Activated CD8-positive, alpha-beta memory T cell treated with anti-CD3 and anti-CD28 coated beads for 4 hours (primary cell): ENCODE measurements at places on chromosomes 13 and 19.

DNA sequence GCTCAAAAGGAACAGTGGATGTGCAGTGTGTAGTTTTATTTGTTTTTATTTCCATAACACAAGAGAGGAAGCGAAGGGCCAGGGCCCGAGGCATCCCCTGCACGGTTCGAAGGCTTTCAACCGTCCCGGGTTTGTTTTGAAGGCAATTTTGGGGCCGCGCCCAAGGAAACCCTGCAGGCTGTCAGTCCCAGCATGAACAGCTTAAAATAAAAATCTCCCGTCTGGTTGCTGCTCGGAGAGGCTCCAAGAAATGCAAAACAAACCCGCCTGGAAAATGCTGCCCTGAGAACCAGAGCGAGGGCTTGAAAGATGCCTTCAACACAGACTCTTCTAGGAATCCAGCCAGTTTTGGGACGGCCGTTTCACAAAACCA, 16.0 kb downstream of the LSM4 start:
- DNase-seq, result no peak

DNA sequence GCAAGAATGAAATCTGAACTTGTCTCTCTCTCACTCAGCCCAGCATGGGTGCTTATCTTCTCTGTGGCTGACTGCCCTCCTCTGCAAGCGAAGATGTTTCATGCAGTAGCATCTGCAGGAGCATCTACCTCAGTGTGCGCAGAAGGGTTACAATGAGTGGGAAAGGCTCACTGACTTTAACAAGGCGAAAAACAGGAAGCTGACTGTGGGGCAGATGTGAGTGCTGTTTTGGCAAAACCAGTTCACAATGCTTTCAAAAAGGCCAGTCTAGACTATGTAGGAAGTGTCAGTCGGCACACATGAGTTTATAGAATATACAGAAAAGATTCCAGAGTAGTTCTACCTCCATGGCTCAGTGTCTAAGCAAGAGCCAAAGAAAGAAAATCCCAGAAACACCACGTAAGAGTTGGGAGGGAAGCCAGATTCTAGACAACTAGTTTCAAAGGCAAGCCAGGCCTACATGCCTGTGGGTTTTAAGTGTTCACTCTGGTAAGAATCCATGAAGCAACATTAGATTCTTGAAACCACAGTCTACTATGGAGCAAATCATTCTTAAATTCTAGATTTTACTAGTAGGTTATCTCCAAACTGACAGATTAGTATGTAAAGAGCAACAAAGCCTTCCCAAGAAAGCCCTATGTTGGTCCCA, 124.5 kb downstream of the ABCC4 start:
- DNase-seq, result no peak

- no peak for DNase-seq
Measured at GRCh38 chr19:40588110-40588854, 11.6 kb downstream of the SHKBP1 start.

- no peak for DNase-seq
Measured at GRCh38 chr19:50167314-50167721, 4.2 kb upstream of the IZUMO2 start.

- DNase-seq, result no peak
Measured at GRCh38 chr19:4556597-4557127, 2.8 kb downstream of the SEMA6B start.

- no peak for DNase-seq
Measured at GRCh38 chr13:85666356-85666755, 132.9 kb downstream of the SLITRK6 start.

- DNase-seq, result no peak
Measured at GRCh38 chr13:112725346-112726015, 35.6 kb downstream of the ATP11A start.

DNA sequence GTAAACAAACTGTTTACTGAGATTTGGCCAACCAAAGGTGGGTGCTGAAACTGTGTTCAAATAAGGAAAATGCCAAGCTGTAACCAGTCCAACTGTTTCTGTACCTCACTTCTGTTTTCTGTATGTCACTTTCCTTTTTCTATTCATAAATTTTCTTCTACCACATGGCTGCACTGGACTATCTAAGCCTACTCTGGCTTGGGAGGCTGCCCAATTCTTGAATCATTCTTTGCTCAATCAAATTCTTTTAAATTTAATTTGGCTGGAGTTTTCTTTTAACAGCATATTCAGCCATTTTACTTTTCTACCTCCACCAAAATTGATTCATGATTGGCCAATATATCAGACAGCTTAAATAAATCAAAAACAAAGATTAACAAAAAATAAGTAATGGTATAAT, 1575.5 kb upstream of the SPRY2 start:
- DNase-seq, result no peak

DNA sequence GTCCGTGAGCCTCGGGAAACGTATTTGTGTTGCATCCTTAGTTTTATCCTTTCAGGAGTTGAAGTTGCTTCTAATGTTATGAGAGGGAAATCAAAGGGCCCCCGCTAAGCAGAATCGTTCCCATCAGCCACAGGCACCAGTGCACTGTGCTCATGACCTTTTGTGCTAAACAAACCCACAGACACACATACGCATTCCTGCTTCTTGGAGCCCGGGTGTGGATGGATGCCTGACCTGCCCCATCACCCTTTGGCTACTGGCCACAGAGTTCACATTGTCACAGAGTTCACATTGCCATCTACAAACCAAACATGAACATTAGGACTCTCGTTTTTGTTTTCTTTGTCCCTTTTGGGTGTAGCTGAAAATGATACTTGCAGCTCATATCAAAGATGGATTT, 47.2 kb downstream of the CHST8 start:
- DNase-seq, result no peak

- no peak for DNase-seq
Measured at GRCh38 chr19:51311351-51312257, at the start of gene IGLON5. TSS of gene IGLON5 (plus strand) at chr19:51311644. CDS start at chr19:51311848, 204 bp downstream.

GRCh38 chr13:25377244-25377962, 5.6 kb downstream of the ATP8A2 start:
- no peak for DNase-seq

DNA sequence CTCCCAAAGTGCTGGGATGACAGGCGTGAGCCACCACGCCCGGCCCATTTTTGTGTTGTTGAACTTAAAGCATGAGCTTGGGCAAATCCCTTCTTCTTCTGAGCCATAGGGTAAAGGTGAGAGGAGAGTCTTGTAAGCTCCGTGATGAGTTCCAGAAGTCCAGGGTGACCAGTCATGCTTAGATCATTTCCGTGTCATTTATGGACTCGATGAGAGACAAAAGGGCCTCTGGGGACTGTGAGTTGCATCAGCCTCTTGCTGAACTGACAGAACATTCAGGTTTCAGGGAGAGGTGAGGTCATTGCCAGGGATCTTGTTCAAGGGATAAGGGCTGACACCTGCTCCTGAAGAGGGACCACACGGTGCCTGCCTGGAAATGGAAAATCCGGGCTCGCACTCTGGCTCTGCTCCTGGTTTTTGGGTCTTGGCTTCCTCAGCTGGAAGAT, 53.6 kb downstream of the GADD45B start:
- DNase-seq, result no peak

- no peak for DNase-seq
Measured at GRCh38 chr19:12766051-12766521, 9.3 kb downstream of the HOOK2 start.

- no peak for DNase-seq
Measured at GRCh38 chr13:79973533-79973963, 367.4 kb downstream of the SPRY2 start.

- DNase-seq, result peak; percentile 28
Measured at GRCh38 chr13:40613192-40613818, 53.1 kb downstream of the FOXO1 start.

DNA sequence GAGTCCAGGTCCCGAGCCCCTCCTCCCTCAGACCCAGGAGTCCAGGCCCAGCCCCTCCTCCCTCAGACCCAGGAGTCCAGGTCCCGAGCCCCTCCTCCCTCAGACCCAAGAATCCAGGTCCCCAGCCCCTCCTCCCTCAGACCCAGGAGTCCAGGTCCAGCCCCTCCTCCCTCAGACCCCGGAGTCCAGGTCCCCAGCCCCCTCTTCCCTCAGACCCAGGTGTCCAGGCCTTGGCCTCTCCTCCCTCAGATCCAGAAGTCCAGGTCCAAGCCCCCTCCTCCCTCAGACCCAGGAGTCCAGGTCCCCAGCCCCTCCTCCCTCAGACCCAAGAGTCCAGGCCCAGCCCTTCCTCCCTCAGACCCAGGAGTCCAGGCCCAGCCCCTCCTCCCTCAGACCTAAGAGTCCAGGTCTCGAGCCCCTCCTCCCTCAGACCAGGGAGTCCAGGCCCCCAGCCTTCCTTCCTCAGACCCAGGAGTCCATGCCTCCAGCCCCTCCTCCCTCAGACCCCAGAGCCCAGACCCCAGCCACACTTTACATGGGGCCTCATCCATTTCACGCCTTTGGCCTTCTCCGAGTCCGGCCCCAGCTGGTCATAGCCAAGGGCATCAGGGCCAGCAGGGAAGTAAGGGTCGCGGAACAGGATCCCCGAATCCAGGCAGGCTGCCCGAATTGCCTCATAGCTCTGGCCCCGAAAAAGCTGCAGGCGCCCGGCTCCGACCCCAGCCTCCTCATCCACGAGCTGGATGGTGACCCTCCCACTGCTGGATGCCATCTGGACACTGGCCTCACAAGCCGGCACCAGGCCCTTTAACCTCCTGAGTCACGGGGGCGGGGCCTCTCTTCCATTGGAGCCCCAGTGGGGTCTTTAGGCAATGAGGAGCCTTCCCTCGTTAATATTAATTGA, 628 bp downstream of the CAPN12 start:
- DNase-seq, result no peak

DNA sequence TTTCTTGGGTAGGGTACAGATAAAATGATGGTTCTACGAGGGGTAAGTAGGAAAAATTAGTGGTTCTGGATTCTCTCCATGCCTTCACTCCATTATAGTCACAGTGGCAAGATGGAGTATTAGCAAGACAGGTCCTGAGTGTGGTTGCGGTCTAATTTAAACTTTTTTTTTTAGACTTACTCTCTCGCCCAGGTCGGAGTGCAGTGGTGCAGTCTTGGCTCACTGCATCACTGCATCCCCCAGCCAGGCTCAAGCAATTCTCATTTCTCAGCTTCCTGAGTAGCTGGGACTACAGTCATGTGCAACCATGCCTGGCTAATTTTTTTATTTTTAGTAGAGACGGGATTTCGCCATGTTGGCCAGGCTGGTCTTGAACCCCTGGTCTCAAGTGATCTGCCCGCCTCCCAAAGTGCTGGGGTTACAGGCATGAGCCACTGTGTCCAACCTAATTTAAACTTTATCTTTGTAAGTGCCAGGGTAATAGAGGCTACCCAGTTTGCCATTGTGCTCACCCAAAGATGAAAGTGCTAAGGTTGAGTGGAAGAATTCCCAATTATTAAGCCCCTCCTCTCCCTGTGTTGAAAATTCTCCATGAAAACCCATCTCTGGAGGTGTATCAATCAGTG, 135.6 kb downstream of the TM9SF2 start:
- no peak for DNase-seq

DNA sequence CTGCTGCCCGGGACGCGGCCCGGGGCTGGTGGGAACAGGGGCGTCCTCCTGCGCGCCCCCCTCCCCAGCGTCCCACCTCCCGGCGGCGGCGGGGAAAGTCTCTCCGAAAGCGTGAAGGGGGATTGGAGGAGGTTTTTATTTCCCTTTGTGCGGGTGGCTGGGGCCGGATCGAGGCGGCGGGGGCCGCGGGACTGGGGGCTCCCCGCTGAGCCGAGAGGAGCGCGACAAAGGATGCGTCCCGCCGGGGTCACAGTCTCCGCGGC, 132 bp downstream of the SHD start:
- no peak for DNase-seq

GRCh38 chr13:35787937-35788336, 311.4 kb upstream of the MAB21L1 start:
- DNase-seq, result no peak

DNA sequence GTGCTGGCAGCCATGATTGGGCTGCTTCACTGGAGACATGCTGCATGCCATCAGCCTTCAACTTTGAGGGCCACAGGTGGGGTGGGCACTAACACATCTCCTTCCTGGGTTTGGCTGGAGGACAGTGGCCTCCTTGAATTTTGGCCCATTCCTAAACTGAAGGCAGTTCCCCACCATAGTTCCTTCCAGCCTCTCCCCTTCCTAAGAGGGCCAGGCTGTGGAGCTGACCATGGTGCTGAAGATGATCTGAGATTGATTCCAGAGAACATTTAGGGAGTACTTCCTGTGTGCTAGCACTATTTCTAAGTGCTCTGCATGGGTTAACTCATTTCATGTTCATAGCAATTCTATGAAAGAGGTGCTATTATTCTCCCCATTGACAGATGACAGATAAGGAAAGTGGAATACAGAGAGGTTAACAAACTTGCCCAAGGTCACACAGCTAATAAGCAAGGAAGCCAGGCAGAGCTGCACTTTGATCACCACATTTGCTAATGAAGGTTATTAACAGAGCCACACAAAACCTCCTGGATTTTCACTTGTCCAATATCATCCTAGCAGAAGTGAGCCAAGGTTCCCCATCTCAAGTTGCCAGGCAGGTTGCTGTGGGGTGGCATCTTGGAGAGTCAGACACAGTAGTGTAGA, 175.3 kb downstream of the ZIC5 start:
- no peak for DNase-seq

DNA sequence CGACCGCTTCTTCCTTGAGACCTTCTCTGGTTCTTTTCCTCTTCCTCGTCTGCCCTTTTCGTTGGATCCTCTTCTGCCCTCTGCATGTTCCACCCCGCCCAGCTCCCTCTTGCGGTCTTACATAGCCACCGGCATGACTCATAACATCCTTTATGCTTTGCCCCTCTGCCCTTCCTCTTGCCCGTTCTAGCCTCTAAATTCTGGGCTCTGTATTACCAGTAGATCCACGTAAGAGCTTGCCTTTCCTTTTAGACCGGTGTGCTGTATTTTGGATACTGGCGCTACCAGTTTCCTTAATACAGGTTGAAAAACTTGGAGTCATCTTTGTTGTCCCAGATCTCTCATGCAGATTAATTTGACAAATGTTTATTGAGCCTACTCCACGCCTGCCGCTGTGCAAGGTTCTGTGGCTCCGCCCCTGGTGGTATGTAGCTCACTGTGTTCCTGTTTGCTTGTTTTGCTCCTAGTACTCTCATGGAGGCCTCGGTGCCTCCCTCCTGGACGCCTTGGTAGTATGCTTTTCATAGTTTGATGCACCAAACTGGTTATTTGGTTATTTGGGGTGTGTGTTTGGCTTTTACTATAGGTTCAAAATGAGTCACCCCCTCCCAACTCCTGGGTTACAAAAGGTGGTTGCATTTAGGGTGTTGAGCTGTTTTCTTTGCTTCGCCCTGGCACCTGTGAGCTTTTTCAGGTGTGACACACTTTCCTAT, 1.7 kb downstream of the GTF3A start:
- DNase-seq, result peak; percentile 59

DNA sequence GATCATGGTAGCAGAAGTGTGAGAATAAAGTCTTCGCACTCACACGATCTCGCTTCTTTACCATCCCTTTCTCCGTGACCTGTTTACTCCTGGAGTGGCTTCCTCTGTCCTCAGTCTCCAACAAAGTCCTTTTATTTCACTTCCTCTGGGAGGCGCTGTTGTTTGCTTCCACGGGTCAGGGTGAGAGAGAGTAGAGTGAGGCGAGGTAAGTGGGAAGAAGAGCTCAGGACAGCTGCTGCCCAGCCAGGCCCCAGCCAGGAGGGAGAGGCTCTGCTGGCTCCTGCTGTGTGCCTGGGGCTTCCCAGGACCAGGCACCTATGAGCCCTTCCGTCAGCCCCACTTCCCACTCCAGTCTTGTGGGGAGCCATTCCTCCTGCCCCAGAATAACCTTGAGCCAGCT, 242.1 kb downstream of the FGF9 start:
- DNase-seq, result no peak

- no peak for DNase-seq
Measured at GRCh38 chr19:7971553-7972520, 28.4 kb upstream of the TIMM44 start.

- DNase-seq, result no peak
Measured at GRCh38 chr13:109273326-109273751, 513.0 kb downstream of the IRS2 start.
